ENCODE measurements at places on chromosomes 2 and 18. TPM values are rescaled to one million over a fixed set of nuclear protein-coding genes. Genes with fewer than 3 reads are reported as not detected.

DNA sequence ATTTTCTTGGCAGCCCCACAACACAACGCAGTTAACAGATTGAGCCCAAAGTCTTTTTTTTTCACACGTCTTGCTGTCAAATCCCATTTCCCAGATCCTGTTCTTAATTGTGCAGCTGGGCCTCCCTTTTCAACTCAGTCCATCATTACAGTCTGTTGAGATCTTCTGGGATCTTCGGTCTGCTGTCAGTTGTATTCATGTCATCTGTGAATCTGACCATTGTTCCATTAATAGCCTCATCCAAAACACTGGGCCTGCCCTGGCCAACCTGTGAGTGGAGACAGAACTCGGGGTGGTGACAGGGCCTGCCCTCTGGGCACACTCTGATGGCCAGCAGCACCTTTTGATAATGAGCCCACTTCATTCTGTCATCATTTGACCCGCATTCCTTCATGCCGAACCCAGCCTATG lies 39.7 kb upstream of the SEMA4C start:
- H3K36me3 ChIP-seq, result no peaks in the 10 kb centered on the region
- no peaks in the 10 kb centered on the region for H3K27me3 ChIP-seq
- H3K4me1 ChIP-seq, result peaks cover 17% of the 10 kb centered on the region
- H3K4me3 ChIP-seq, result no peak overlapping the region
- DNase-seq, result no peak

DNA sequence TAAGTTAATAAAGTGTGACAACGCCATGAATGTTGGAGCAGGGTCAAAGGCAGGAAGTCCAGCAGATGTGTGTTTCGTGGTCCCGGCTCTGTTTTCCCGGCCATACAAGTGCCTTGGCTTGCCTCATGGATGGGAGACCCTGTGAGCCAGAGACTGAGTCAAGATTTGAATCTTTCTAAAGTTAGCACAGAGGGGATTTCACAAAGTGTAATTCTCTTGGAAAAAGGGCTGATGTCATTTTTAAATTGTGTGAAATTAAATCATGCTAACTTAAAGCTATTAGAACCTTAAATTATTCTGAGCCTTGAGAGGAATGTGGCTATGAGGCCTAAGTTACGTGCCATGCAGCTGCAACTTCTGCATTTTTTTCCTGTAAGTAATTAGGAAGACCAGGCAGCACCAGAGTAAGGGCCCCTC lies 38.3 kb upstream of the RALBP1 start:
- H3K27me3 ChIP-seq, result no peaks in the 10 kb centered on the region
- H3K27ac ChIP-seq, result no peak overlapping the region
- DNase-seq, result no peak
- no peaks in the 10 kb centered on the region for H3K36me3 ChIP-seq

CDH20 gene
- 0.17 TPM for total RNA-seq

PCARE gene
- 0.05 TPM for total RNA-seq

ABCB11 gene
- not detected for total RNA-seq

GRCh38 chr2:168736649-168737445 lies 65.6 kb upstream of the NOSTRIN start:
- no peak overlapping the region for H3K27ac ChIP-seq
- DNase-seq, result no peak
- peaks cover 3% of the 10 kb centered on the region for H3K4me1 ChIP-seq
- H3K4me3 ChIP-seq, result no peak overlapping the region

DNA sequence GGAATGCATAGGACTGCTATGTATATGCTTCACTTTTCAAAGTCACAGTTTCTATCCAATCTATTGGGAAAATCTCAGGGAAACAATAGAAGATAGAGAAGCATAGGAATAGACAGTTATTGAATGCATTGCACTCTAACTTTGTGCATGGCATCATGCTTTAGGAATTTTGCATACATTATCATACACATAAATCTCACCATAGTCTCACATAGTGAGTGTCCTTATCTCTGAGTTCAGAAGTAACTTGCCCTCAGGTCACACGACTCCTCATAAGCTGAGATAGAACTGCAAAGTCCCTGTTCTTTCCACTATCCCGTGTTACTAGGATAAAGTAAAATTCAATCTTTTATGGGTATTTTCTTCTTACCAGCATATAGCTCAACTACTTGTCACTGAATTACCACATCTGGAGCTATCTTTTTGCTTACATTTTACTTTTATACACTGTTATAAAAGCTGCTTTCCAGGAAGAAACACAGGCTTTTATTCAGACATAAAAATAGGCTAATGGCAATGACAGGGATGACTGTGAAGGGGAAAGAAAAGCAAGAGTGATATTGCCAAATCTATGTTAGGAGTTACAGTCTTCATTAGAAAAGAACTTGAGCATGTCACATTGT lies 666.9 kb downstream of the XIRP2 start:
- no peak for DNase-seq
- no peak overlapping the region for H3K27ac ChIP-seq
- no peaks in the 10 kb centered on the region for H3K27me3 ChIP-seq
- H3K4me1 ChIP-seq, result no peaks in the 10 kb centered on the region
- H3K4me3 ChIP-seq, result no peak overlapping the region

- DNase-seq, result no peak
- H3K27me3 ChIP-seq, result peaks cover 46% of the 10 kb centered on the region
- no peak overlapping the region for H3K4me3 ChIP-seq
- no peaks in the 10 kb centered on the region for H3K36me3 ChIP-seq
These were observed 39.7 kb downstream of the CDCA7 start for GRCh38 chr2:173394091-173394974.

- H3K36me3 ChIP-seq, result no peaks in the 10 kb centered on the region
- DNase-seq, result no peak
- no peak overlapping the region for H3K27ac ChIP-seq
- no peaks in the 10 kb centered on the region for H3K4me1 ChIP-seq
- H3K27me3 ChIP-seq, result no peaks in the 10 kb centered on the region
- no peak overlapping the region for H3K4me3 ChIP-seq
These were observed 141.8 kb downstream of the MYO5B start for GRCh38 chr18:50053111-50053510.

Data from left lung (tissue), 14 donors.